ENCODE measurements at places on chromosomes 7 and 10. TPM values are rescaled to one million over a fixed set of nuclear protein-coding genes. Genes with fewer than 3 reads are reported as not detected.

Gene ZNF789
- total RNA-seq, result 15.8 TPM

Gene HABP2
- not detected for total RNA-seq

Gene SLC16A9
- total RNA-seq, result 0.42 TPM

- H3K27ac ChIP-seq, result no peak overlapping the region
- H3K4me1 ChIP-seq, result peaks cover 16% of the 10 kb centered on the region
- DNase-seq, result no peak
Observed at GRCh38 chr10:14186245-14186644, 144.5 kb downstream of the FRMD4A start.

GRCh38 chr10:123144697-123145541 lies 3.0 kb upstream of the HMX2 start:
- H3K36me3 ChIP-seq, result no peaks in the 10 kb centered on the region
- DNase-seq, result peak; percentile 34
- H3K4me3 ChIP-seq, result no peak overlapping the region
- H3K4me1 ChIP-seq, result peaks cover 82% of the 10 kb centered on the region

GRCh38 chr7:31663072-31663471 lies 23.9 kb upstream of the PPP1R17 start:
- H3K27ac ChIP-seq, result no peak overlapping the region
- no peaks in the 10 kb centered on the region for H3K36me3 ChIP-seq
- H3K4me3 ChIP-seq, result no peak overlapping the region
- H3K4me1 ChIP-seq, result no peaks in the 10 kb centered on the region

DNA sequence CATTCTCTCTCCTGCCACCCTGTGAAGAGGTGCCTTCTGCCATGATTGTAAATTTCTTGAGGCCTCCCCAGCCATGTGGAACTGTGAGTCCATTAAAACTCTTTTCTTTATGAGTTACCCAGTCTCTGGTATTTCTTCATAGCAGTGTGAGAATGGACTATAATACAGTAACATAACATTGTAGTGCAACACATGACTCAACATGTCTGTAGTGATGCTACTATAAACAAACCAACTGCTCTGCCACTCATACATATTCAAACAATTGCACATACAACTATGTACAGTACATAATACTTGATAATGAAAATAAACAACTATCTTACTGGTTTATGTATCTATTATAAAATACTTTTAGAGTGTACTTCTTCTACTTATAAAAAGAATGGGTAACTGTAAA lies 7.1 kb downstream of the ATOH7 start:
- DNase-seq, result no peak
- no peaks in the 10 kb centered on the region for H3K4me1 ChIP-seq
- no peak overlapping the region for H3K4me3 ChIP-seq

DNA sequence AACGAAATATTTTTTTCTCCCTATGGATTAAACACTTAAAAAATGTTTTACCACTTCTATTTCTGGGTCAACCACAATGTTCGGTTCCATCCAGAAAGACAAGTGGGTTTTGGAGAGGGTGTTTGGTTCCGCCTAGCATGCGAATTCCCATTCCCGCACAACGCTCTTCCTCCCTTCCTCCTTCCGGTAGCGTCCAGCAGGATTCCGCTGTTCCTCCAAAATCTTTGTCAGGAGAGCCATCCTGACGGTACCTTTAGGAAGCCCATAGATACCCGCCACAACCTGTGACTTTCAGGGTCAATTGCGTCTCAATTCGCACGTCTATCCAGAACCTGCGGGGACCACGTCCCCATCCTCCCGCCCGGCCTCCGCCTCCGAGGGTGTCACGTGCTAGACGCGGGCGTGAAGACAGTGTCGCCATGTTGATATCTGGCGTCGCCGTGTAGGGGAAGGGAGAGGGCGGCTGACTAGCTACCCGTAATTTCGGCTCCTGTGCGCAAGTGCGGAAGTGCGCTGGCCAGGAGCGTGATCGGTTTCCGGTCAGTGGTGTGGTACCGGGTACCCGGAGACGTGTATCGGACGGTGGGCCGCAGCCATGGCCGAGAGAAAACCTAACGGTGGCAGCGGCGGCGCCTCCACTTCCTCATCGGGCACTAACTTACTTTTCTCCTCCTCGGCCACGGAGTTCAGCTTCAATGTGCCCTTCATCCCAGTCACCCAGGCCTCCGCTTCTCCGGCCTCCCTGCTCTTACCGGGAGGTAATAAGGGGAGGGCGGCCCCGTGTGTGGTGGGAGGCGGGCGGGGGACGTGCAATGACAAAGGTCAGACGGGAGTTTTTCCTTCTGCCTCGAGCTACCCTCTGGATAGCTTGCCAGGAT lies at the start of gene SEC23IP:
Gene SEC23IP, plus strand, starts transcription at position 543 of the 878 bp plus-strand sequence. Its CDS starts 53 bp downstream, at position 596.
- DNase-seq, result peak; percentile 87
- H3K36me3 ChIP-seq, result no peaks in the 10 kb centered on the region
- peak within 1 kb of the TSS; percentile 94 for H3K27ac ChIP-seq
- H3K4me3 ChIP-seq, result peak within 1 kb of the TSS; percentile 99

Gene LRRC17
- total RNA-seq, result 0.69 TPM

- no peaks in the 10 kb centered on the region for H3K36me3 ChIP-seq
- H3K27ac ChIP-seq, result no peak overlapping the region
- no peak for DNase-seq
- H3K4me1 ChIP-seq, result peaks cover 4% of the 10 kb centered on the region
Observed at GRCh38 chr10:114402871-114403540, 1.3 kb downstream of the AFAP1L2 start.

GRCh38 chr10:36221101-36221500 lies 579.0 kb upstream of the FZD8 start:
- H3K27me3 ChIP-seq, result no peaks in the 10 kb centered on the region
- no peak overlapping the region for H3K4me3 ChIP-seq
- H3K27ac ChIP-seq, result no peak overlapping the region
- H3K36me3 ChIP-seq, result no peaks in the 10 kb centered on the region
- no peaks in the 10 kb centered on the region for H3K4me1 ChIP-seq
- DNase-seq, result no peak

- no peaks in the 10 kb centered on the region for H3K27me3 ChIP-seq
- no peaks in the 10 kb centered on the region for H3K36me3 ChIP-seq
- no peak overlapping the region for H3K27ac ChIP-seq
- no peak for DNase-seq
- no peak overlapping the region for H3K4me3 ChIP-seq
Observed at GRCh38 chr10:13184730-13185514, 23.6 kb downstream of the MCM10 start.

DNA sequence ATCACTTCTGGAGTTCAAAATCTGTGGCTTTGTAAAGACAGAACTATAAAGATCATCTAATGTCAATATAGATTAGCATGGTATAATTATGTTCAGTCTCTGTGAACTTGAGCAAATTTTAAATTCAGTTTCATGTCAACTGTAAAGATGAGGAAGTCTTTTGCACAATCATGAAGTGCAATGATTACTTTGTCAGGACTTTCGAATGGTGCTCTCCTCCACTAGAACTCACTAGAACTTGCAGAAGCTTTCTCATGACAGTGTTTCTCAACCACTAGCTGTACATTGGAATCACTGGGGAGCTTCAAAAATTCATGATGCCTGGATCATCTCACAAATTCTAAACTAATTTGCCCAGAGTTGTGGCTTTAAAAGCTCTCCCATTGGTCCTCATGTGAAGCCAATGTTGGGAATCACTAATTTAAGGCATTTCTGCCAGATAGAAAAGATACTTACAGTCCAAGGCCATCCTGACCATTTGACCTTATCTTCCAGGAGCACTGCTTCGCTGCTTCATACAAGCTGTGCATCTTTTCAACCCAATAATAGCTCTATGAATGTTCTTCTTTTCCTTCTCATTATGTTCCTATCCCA lies 12.9 kb downstream of the OR2AE1 start:
- no peaks in the 10 kb centered on the region for H3K36me3 ChIP-seq
- H3K4me1 ChIP-seq, result no peaks in the 10 kb centered on the region
- DNase-seq, result no peak
- no peak overlapping the region for H3K27ac ChIP-seq

DNA sequence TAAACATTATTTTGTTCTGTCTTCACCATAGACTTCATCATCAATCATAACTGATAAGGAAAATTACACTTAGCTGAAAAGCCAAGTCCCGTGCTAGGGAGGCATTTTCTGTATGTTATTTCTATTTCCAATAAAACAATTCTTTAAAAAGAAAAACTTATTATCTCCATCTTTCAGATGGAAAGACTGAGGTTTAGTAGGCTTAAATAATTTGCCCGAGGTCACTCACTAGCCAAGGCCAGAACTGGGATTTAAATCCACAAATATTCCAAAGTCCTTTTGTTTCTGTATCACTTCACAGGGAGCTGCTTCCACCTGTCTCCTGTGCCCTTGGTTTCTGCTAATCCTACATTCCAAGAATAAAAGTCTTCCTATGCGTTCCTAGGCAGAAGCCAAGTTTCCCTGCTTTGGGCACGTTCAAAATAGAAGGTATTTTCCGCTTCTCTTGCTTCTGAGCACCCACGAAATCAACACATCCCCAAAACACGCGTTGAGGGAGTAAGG lies 732 bp downstream of the CPVL start:
- no peaks in the 10 kb centered on the region for H3K4me1 ChIP-seq
- no peaks in the 10 kb centered on the region for H3K36me3 ChIP-seq
- H3K27ac ChIP-seq, result no peak overlapping the region
- no peak for DNase-seq
- no peaks in the 10 kb centered on the region for H3K27me3 ChIP-seq

- H3K27me3 ChIP-seq, result peaks cover 3% of the 10 kb centered on the region
- H3K27ac ChIP-seq, result no peak overlapping the region
- DNase-seq, result no peak
- no peak overlapping the region for H3K4me3 ChIP-seq
- no peaks in the 10 kb centered on the region for H3K36me3 ChIP-seq
- no peaks in the 10 kb centered on the region for H3K4me1 ChIP-seq
Observed at GRCh38 chr10:14751014-14751896, 23.4 kb downstream of the FAM107B start.

DNA sequence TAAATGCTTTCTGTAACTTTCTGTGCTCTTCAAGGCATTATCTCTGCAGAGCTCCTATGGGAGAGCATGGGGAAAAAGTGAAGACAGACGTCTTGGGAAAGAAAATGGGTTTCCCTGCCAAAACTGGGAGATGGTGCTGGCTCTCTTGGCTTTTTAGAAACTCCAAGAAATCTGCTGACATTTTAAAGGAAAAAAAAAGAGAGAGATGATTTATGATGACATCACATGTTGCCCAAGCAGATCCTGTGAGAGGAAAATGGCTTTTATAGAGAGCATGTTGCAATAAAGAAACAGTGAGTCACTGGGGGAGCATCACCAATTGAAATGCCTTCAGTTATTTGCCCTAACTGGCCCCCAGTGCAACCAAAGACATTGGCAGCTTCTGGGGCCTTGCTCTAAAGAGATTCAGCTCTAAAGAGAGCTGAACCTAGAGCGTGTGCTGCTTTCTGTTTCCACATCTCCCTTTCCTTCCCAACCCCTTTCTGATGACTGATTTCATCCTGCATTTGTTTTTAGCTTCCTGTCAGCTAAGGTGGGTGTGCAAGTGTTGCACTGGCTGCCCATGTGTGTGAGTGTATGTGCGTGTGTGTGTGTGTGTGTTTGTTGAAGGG lies 37.7 kb downstream of the LRMDA start:
- H3K4me1 ChIP-seq, result no peaks in the 10 kb centered on the region
- DNase-seq, result no peak
- no peak overlapping the region for H3K27ac ChIP-seq
- H3K27me3 ChIP-seq, result no peaks in the 10 kb centered on the region

GRCh38 chr10:14648005-14648765 lies 126.5 kb downstream of the FAM107B start:
- H3K36me3 ChIP-seq, result no peaks in the 10 kb centered on the region
- H3K4me3 ChIP-seq, result peak overlapping the region; percentile 84
- no peaks in the 10 kb centered on the region for H3K27me3 ChIP-seq
- peak; percentile 85 for DNase-seq
- peak overlapping the region; percentile 91 for H3K27ac ChIP-seq

DNA sequence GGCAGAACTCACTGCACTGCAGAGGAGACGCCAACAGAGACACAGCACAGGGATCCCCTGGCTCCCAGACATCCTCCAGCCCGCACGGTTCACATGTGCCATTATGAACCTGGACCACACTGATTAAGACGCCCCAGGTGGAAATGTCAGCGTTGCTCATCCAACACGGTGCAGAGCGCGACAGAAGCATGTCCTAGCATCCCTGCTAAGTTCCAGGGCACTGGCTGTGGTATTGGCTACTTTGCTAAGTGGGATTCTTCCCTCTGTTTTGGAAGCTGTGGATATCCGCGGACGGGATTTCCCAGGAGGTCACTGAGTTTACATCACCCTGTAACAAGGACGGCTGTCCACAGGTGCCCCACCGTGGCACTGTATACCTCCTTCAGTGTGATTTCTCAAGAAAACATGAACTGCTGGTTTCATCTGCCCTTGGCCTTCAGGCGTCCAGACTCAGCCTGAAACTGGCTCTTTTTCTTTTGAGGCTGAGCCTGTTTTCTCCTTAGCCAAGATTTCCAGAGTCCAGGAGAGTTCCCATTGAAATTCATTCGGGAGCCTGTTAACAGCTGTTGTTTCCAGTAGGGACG lies 324.0 kb downstream of the WDR37 start:
- no peaks in the 10 kb centered on the region for H3K36me3 ChIP-seq
- H3K4me3 ChIP-seq, result no peak overlapping the region
- no peak for DNase-seq
- H3K27ac ChIP-seq, result no peak overlapping the region
- H3K4me1 ChIP-seq, result no peaks in the 10 kb centered on the region

GRCh38 chr10:69576334-69577011 lies 3.3 kb upstream of the NEUROG3 start:
- DNase-seq, result no peak
- H3K4me1 ChIP-seq, result peaks cover 22% of the 10 kb centered on the region
- H3K27ac ChIP-seq, result no peak overlapping the region
- H3K4me3 ChIP-seq, result no peak overlapping the region
- peaks cover 16% of the 10 kb centered on the region for H3K27me3 ChIP-seq
- no peaks in the 10 kb centered on the region for H3K36me3 ChIP-seq

Gene AKR1E2
- total RNA-seq, result 4.5 TPM

DNA sequence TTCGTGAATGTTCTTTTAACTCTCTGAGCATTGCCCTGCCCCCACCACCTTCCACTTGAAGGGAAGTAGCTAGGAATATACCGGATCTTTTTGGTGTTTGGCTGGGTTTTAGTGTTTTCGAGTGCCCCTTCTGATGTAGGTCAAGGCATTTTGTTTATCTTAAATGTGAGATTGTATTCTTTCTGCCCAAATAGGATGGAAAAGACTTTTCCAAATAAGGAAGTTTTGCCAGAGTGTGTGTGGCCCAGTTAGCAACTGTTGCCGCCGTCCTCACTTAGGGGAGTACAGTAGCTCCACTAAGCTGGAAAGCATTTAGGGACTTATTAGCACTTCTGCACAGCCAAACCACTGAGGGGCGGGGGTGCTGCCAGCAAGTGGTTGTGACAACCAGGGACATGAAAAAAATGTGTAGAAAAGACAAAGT lies 29.8 kb upstream of the VCL start:
- no peak overlapping the region for H3K27ac ChIP-seq
- DNase-seq, result no peak
- H3K27me3 ChIP-seq, result no peaks in the 10 kb centered on the region
- H3K4me1 ChIP-seq, result no peaks in the 10 kb centered on the region
- no peaks in the 10 kb centered on the region for H3K36me3 ChIP-seq

GRCh38 chr10:88119160-88119559 lies 255.7 kb downstream of the PTEN start:
- H3K27ac ChIP-seq, result no peak overlapping the region
- no peaks in the 10 kb centered on the region for H3K27me3 ChIP-seq
- no peak overlapping the region for H3K4me3 ChIP-seq
- no peaks in the 10 kb centered on the region for H3K36me3 ChIP-seq
- peaks cover 33% of the 10 kb centered on the region for H3K4me1 ChIP-seq
